Subcutaneous preadipocyte (primary cell): ENCODE measurements at places on chromosomes 5 and 9. TPM values are rescaled to one million over a fixed set of nuclear protein-coding genes. Genes with fewer than 3 reads are reported as not detected.

Gene GFI1B
- total RNA-seq: not detected in 2 replicates

Gene KIF3A
- total RNA-seq: 3.7 and 5.9 TPM in 2 replicates

Gene CDKN2B
- total RNA-seq: 9.2 and 29.1 TPM in 2 replicates

Gene ARL14EPL
- 0.20 TPM in 1 of 2 replicates, not detected in the other for total RNA-seq

Gene DMGDH
- total RNA-seq: 0.59 and 2.9 TPM in 2 replicates

Gene EGFLAM
- total RNA-seq: 12.9 and 18.2 TPM in 2 replicates

Gene CMYA5
- 0.59 and 1.8 TPM in 2 replicates for total RNA-seq

Gene IRX2
- total RNA-seq: 9.6 and 16.0 TPM in 2 replicates
